ENCODE measurements at places on chromosomes 6 and 20. TPM values are rescaled to one million over a fixed set of nuclear protein-coding genes. Genes with fewer than 3 reads are reported as not detected.

- DNase-seq: no peak
These were observed 218.3 kb upstream of the PRDM1 start for GRCh38 chr6:105867821-105868220.

- no peak for DNase-seq
These were observed 19.0 kb upstream of the BHLHE23 start for GRCh38 chr20:63025534-63026331.

DNA sequence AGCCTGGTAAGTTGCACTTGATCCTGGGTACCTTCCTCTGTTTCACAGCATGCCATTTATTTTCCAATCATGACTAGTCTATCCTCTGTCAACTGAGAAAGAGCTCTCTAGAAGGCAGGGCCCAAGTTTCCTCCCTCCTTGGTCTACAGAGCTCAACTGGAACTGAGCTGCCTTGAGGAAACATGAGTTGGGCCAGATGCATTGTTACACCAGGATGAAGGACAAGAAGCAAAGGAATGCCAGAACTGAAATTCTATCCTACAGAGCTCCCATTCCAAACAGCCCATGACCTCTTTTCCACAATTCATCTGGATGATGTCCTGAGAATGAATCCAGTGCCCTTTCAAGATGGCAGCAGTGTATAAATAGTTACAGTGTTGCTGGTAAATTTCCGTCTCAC is 66.7 kb upstream of the E2F3 start:
- no peak for DNase-seq

GRCh38 chr6:146189131-146189530 is 160.3 kb downstream of the GRM1 start:
- no peak for DNase-seq

DNA sequence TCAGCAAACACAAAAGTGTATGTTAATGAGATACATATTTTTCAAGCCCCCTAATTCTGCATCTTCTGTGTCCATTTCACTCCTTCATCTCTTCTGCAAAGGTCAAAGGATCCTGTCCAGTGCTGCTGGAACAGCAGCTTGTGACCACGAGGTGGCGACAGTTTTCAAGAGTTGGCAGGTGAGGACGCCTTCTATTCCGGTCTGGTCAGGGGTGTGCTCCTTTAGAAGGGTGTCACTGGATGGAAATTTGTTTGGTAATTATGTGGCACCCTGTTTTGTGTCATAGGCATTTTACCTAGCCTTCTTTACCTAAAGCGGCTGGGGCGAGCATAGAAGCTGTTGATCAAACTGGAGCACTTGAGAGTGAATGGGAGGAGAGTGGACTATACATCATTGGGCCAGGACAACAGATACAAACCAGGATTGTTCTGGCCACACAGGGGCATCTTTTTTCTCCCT is 32.9 kb upstream of the ERVFRD-1 start:
- DNase-seq: peak; percentile 88

GRCh38 chr6:153028286-153028685 is 25.8 kb upstream of the MTRF1L start:
- DNase-seq: no peak

DNA sequence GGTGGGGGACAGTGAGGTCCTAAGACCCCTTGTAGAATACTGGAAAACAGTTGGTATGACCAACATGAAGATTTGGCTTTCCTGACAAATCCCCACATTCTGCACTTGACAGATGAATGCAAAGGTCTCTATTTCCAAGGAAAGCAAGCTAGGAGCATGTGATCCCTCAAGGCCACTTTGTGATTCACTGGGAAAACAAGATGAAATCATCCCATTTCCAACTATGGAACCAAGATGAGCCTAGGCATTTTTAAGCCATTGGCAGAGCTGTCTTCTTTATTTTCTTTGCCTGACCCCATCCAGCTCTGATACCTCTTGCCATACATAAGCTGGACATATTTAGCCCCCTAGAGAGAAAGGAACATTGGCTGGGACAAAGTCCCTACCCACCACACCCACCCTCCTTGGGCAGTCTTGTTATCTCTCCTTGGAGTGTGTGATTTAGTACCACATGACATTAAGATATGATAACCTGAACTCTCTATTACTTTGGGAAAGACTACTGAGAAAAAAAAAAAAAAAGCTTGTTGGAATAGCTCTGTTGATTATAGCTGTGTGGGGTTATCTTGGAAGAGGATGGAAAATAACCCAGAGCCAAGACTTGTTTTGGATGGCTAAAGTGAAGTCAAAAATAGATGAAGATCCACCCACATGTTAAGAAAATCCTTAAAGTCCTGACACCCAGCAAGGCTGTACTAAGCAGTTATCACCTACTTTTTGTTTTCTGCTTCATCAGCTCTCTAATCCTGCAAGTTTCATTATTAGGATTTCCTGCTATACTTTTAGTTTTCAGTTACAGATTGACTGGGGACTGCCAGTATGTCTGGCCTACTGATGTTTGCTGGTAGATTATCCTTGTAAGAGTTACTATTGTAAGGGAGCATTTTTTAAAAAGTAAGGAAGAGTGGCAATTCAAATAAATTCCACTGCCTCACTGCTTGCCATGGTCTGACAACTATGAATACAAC is 90.1 kb upstream of the PREP start:
- DNase-seq: no peak

The ZNF334 gene
- 1.8 TPM for total RNA-seq

The AFDN gene
- total RNA-seq: 94.6 TPM

The CDH26 gene
- 1.5 TPM for total RNA-seq

The SLC26A8 gene
- not detected for total RNA-seq
